ENCODE measurements at places on chromosomes 6 and 20.

GRCh38 chr6:32772656-32773055, 9.3 kb upstream of the HLA-DQB2 start:
- no peak for DNase-seq

- no peak for DNase-seq
These were observed 77.7 kb upstream of the SLC22A23 start for GRCh38 chr6:3534599-3534998.

DNA sequence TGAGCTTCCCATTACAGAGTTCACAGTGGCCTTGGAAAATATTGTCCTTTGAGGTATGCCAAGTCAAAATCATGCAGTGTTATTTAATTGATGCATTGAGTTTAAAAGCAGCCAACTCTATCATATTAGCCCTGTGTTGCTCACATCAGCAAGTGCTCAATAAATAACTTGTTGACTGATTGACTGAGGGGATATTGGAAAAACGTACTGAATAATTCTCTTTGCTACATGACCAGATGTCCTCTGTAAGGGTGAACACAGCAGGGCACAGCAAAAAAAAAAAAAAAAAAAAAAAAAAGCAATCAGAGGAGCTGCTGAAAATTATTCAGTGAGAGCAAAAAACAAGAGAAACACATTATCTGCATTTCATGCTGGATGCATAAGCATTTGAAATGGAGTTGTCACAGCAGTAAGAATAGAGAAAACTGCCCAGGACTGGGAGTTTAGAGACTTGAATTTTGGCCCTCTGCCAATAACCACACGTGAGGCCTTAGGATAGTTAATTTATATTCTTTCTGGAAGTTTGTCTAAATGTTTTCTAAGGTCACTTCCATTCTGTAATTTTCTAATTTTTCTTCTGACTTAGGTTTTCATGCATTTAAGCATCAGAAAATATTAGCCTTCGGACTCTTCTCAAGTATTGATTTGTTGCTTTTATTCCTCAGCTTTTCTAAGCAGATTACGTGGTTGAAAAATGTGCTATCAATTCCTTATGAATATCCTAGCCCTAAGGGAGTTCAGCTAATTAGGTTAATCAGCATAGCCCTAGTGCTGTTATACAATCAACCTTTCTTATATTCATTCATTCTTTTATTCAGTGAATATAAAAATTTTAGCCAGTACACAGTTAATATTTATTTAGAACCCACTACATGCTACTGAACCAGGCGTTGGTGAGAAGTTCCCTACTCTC, 246.8 kb upstream of the STXBP5 start:
- no peak for DNase-seq

DNA sequence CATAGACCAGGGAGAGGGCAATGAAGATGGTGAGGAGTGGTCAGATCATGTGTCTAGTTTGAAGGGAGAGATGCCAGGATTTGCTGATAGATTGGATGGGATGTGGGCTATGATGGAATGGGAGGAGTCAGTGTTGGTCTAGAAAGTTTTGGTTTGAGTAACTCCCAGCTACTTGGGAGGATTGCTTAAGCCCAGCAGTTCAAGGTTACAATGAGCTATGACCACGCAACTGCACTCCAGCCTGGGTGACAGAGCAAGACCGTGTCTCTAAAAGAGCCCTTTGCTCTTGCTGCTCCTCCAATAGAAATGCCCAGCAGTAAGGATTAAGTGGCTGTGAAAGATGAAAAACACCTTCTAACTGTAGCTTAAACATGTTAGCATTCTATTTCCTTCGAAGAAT, 18.2 kb upstream of the LAMP5 start:
- no peak for DNase-seq

DNA sequence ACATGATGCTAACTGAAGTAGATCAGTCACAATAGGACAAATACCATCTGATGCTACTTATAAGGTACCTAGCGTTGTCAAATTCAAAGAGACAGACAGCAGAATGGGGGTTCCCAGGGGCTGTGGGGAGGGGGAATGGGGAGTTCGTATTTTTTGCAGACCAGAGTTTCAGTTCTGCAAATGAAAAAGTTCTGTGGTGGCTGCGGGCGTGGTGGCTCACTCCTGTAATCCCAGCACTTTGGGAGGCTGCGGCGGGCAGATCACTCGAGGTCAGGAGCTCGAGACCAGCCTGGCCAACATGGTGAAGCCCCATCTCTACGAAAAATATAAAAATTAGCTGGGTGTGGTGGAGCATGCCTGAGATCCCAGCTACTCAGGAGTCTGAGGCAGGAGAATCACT, 68.1 kb downstream of the SLC22A23 start:
- DNase-seq = no peak

- no peak for DNase-seq
These were observed 79.0 kb downstream of the DNAAF9 start for GRCh38 chr20:3328501-3328900.

DNA sequence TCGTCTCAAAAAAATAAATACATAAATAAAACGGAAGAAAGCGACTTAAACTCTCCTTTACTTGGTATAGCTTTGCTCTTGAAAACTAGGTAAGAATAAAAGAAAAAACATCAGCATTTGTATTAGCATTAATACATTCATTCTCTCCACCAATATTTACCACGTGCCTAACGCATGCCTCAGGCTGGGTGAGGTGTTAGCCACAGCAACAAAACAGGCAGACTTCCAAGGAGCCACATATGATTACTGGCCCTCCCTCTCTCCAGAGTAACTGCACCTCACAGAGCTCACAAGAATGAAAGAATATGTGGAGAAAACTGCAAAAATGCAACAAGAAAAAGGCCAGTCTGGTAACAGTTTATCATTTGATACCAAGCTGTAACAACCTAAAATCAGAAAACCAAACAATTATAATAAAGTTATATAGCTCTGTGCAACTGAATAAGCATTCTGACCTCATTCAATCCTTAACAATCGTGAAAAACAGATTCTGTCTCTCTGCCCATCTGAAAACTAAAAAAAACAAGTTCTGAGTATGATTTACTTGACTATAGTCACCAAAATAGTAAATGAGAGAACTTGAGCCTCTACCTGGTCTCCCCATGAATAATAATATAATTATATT, 5.2 kb downstream of the NAPB start:
- DNase-seq = no peak

DNA sequence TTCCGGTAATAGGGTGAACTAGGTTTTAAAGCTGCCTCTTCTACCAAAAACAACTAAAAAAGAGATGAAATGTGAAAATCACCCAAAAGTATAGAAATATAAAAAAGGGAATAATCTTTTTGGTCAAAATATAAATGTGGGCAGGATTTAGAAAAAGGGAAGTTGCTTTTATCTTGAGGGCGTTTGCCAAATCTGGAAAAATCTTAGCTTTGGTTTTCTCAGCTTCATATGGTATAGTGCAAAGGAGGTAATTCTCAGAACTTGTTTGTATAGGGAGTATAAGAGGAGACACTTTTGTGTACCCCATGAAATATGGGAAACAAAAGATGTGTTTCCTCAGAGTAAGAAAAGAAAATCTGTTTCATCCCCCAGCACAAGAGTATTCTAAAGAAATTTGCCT, 54.2 kb upstream of the TRIM26 start:
- no peak for DNase-seq

DNA sequence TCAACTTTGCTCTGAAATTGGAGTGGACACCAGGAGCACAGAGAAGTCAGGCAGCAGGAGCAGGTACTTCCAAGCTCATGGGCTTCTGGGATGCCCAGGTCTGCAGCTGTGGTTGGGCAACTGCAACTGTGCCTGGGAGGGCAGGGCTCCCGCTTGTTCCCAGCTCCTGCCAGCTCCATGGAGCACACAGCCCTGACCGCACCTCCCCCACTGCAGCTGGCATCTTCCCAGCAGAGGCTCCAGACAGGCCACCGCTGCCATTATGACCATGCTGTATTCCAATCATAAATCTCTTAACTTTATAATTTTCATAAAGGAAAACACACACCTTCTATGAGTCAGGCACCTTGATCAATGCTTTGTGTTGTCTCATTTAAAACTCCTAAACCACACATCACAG, 36.9 kb downstream of the STK38 start:
- DNase-seq = no peak

DNA sequence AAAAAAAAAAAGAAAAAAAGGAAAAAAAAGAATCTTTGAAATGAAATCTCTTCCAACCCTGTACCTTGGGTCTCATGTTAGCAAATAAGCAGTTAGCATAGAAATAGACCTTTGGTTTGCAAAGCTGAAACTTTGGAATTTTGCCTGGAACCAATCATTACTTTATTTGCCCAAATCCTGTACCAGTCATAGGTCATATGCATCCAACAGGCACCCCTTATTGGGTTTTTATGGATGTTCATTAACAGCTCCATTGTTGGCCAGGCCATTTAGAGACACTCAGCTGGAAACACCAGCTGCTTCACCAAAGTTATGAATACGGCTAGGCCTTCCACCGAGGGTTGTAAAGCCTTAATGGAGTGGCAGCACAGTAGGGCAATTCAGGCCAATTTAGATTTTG, 53.0 kb downstream of the ALDH8A1 start:
- DNase-seq = no peak

DNA sequence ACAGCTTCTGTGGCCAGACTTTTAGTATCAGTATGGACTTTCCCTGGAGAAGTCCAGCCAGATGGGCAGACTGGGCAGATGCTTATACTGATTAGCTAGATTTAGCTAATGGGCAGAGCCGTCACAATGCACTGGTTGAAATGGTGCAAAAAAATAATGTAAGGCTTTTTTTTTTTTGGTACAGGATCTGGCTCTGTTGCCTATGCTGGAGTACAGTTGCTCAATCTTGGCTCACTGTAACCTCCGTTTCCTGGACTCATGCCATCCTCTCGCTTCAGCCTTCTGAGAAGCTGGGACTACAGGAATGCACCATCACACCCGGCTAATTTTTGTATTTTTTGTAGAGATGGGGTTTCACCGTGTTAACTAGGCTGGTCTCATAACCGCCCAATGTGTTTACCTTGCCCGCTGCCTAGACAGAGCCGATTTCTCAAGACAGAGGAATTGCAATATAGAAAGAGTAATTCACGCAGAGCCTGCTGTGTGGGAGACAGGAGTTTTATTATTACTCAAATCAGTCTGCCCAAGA, 16.4 kb upstream of the KIFC1 start:
- DNase-seq = no peak

DNA sequence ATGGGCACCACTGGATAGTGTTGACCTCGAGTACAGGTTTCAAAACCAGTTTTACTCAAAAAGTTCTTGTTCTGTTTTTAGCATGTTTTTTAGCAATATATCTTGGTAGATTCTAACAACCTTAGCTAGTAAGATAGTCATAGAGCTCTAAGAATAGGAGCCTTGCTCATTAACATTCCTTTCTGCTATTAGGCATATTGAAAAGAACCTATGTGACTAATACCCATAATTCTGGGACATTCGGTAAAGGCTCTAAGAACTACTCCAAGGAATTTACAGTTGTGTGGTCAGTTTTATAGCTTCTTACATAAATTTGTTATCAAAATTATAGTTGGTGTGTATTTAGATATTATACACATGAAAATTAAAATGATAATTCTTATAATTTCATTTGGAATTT, 11.6 kb downstream of the SLC9A8 start:
- DNase-seq = no peak

DNA sequence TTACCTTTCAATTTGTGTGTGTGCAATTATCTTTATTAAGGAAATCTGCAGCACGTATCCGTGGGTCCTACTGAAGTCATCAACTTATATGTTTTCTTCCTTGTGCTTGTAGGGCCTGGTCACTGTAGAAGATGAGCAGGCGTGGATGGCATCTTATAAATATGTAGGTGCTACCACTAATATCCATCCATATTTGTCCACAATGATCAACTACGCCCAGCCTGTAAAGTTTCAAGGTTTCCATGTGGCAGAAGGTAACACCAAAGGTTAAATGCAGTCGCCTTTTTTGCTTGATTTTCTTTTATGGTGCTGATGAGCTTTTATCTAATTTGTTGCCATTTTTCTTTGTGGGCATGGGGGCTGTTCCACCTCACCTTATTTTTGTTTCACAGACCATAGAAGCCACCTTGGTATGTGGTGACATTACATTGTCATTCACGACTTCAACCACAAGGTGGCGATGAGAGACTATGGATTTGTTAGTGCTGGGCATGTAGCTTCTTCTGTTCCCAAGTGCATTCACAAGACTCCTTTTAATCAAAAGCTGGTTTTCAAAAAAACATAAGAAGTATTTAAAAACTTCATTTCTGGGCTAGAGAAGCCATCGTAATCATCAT, 106.5 kb upstream of the LAMP5 start:
- DNase-seq = peak; percentile 76

GRCh38 chr20:45817376-45818194, 5.1 kb downstream of the UBE2C start:
- DNase-seq = no peak

DNA sequence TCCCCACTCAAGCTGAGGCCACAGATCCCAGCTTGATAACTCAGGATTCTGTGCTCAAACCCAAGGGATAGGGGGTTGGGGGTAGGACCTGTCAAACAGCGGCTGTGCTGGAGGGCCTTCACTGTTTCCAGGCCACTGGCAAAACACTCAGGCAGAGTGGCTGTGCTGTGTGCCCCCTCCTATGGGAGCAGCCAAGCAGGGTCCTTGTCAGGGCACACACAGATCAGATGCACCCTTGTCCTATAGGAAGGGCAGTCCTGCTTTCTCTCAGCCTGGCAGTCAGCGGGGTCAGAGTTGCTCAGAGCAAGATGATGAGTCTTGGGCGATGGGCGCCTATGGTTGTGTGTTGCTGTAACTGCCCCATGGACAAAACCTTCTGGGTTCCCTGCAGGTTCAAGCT, 554.8 kb downstream of the TBC1D32 start:
- DNase-seq = no peak

GRCh38 chr6:75850026-75850833, 101.2 kb downstream of the MYO6 start:
- no peak for DNase-seq

DNA sequence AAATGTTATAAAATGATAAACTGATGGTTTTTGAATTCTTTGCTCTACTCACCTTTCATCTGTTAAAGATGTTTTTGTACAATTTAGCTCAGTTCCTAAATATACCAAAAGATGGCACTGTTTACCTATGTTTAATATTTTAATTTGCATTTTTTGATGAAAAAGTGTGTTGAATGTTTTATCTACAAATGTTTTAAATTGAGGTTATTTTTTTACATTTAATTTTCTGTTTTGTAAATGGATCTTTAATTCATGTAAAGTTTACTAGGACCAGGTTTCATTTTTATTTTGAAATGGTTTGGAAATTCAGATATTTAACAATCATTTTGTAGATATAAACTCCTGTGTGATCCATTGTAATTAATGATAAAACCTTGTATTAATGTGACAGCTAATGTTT, 30.0 kb downstream of the CDKAL1 start:
- DNase-seq = peak; percentile 17

- no peak for DNase-seq
These were observed 24.8 kb upstream of the FOXQ1 start for GRCh38 chr6:1287103-1287591.

GRCh38 chr20:7770578-7770977, 169.7 kb downstream of the HAO1 start:
- DNase-seq = no peak

DNA sequence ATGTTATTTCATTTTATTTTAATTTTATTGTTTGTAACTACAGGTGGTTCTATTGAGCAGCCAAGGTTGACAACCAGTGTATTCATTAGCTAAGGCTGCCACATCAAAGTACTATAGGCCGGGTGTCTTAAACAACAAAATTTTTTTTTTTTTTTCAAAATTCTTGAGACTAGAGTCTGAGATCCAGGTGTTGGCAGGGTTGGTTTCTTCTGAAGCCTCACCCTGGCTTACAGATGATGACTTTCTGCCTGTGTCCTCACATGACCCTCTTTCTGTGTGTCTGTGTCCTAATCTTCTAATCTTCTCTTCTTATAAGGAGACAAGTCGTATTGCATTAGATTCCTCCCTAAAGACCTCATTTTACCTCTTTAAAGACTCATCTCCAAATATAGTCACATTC, 208.4 kb downstream of the MANEA start:
- no peak for DNase-seq
